ENCODE measurements at places on chromosomes 4 and X.
A peak's percentile ranks its signal among the peaks of the same experiment; 100 is the strongest.

DNA sequence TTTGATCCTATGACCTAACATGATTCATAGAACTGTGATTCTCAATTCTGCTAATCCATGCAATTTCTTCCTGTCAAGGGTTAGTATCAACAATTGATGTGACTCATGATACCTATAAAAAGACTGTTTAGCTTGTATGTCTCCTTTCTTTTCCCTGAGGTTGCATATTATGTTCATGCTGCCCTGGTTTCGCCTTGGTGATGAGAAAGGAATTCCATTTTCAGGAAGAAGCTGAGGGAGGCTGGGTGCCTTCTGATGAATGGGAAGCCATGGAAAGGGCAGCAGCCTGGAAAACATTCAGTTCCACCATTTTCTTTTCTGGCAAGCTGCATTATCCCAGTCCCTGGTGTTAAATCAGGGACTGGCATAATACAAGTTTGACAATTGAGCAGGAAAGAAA lies 976.5 kb downstream of the RPA4 start:
- no peak for DNase-seq

DNA sequence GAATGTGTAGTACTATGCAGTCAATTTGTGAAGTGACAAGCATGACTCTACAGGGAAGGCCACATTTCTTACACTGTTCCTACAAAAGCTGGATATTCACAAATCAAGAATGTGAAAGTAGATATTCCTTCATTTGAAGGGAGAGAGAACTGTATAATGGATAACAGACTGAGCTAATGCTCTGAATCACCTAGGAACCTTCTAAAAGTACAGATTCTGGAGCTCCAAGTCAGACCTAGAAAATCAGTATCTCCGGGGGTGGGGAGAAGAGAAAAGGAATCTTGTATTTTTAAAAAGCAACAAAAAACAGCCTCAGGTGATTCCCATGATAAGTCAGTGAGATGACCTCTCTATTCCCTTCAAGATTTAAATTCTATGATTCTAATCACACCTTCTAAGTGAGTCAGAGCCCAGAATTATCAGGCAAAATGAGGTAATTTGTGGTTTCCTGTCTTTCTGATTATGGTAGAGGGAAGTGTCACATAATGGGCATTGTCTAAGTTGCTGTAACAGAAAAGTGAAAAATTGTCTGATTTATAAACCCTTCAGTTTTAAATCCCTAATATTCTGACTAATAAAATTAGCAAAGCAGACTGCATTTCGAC lies 80.9 kb downstream of the IL21 start:
- DNase-seq = no peak

DNA sequence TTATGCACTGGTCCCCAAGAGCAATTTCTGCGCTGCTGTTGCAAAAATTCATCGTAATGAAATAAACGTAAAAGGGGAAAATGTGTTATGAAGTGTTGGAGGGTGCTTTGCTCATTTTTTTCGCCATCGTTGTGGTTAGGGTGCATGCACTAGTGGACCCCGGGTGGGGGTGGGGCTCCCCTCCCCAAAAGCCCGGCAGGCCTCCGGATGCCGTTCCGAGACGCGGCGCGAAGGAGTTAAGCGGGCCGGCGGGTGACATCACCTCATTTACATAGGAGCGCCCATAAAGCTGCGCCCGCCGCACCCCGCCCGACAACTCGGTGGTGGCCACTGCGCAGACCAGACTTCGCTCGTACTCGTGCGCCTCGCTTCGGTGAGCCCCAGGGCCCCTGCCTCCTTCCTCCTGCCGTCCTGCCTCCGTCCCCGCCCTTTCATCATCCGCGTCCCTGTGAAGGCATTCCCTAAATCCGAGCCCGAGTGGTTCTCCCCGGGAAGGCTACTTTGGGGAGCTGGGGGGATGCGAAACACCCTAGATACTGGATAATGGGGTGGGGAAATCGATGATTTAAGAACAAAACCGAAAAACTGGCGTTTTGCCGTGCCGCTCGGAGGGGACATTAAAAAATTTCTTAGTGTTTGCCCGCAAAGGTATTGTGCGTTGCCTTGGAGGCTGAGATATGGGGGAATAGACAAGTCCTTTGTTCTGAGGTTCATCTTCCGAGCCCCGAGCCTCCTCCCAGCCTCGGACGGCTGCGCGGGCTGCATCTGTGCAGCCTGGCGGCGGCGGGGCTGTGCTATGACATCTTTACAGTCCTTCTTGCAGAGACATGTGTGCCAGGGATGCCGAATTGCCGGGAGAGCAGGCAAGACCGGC lies at the start of gene TMSB4X:
TSS of gene TMSB4X (plus strand) at position 315 of the 874 bp plus-strand sequence.
- peak; percentile 84 for DNase-seq

- DNase-seq = no peak
Measured at GRCh38 chrX:97332963-97333362, 449.3 kb downstream of the RPA4 start.

DNA sequence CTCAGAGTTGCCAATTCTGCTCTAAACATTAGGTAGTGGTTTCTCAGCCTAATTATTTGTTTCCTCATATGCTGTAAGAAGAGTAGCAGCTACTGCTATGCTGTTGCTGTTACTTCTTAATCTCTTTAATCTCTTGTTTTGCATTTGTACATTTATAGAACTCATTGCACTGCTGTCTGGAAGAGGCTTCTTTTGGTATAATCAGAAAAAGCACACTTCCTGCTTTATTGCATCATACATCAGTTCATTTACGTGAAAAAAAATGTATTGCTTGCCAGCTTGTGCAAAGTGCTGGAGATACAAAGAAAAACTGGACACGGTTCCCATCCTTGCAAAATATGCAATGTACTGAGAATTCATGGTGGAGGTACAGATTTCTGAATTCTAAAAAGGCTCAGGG lies 332.0 kb downstream of the GRXCR1 start:
- DNase-seq = no peak

- no peak for DNase-seq
Measured at GRCh38 chrX:20350596-20350995, 83.9 kb upstream of the RPS6KA3 start.

DNA sequence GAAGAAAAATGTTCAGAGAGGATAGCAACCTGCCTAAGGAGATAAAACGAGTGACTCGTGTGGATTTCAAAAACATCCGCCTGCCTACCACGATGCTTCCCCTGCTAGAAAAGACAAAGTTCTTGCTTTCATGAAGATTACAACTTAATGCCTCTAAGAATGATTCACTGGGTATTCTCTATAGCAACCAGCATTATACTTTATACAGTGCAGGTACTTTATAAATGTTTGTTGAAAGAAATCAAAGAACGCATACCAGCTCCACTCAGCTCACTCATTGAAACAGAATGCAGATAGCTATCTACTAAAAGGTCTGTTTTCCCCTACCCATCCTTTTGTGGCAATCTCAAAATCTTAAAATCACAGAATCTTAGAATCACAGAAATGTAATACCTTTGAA lies 33.7 kb downstream of the GASK1B start:
- no peak for DNase-seq

DNA sequence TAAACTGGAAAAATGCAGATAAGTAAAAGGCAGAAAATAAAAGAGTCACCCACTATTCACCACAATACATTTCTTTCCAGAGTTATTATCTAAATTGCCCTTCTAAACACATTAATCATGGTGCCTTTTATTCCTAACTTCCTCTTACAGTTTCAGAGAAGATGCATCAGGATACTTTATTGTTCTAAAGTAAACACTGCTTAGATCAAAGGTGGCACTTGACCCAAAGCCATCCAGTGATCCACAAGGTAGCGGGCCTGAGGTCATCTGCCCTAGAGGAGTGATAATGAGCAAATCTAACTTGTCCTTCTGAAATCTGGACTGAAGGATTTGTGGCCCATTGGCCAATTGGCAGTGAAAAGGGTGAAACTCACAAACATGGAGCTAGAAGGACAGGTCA lies 12.0 kb upstream of the TMEM154 start:
- DNase-seq = no peak

DNA sequence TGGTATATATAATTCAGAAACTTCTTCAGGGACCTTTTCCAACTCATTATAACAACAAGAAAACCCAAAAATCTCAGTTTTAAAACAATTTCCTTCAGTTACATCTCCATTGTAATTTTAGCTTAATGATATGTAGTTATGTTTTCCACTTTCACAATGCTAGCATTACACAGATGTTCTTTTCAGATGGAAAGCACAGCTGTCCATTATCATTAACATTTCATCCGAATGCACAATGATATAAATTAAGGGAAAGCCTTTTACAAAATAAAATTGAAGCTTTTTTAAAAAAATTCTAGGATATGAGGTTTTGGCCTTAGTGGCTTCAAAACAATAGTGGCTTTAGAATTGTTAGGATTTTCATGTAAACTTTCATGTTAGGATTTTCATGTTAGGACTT lies 389.2 kb downstream of the ADAM29 start:
- no peak for DNase-seq

DNA sequence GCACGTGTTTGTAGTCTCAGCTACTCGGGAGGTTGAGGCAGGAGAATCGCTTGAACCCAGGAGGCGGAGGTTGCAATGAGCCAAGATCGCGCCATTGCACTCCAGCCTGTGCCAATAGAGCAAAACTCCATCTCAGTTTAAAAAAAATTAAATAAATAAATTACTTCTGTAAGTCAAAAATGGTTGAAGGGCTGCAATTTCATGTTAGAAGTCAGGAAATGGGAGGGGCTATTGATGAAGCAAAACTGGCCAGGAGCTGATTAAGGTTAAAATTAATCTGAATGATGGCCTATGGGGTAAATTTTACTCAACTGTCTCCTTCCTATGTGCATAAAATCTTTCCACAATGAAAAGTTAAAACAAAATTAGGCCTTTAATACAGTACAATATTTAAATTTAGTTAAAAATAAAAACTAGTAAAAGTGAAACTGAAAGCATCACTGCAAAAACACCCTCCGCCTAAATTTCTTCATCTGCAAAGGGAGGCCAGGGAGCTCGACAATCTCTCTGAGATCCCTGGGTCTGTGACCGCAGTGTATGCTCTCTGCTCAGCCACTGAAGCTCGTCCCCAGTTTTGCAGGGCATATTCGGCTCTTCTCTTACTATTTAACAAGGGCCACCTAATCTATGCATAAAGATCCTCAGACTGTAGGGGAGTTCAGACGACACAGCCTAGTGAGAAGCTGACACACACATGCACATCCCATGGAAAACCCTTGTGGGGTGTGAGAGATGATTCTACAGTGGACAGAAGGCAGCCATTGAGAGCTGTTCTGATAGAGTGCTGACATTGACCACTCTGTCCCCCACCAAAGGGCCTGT lies 57.2 kb downstream of the IRF2 start:
- peak; percentile 54 for DNase-seq

DNA sequence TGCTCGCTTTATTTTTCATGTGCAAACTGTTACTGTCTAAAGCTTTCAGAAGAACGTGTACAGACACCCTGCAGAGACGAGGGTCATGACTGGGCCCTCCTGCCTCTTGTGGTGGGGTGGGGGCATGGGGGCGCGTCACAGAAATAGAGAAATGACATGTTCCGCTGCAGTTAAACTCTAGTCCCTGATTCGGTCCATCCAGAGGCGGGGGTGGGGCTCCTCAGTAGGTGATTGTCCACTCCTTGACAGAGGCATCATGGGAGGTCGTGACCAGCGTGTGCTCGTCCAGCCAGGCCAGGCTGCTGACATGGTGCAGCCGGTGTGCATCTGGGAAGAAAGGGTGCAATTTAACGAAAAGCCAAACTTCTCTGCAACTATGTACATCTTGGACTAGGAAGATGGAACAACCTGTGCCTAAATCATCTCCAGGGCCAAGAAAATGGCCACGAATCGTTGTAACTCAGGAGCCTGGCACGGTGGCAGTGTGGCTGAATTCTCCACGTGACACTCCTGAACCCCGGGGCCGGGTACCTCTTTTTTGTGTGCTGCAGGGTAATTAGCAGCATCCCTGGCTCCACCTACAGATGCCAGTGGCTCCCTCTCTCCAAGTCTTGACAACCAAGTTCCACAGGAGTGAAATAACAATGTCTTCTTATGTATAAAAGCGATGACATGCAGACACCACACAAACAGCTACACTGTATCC lies 41.3 kb downstream of the WDR1 start:
- DNase-seq = no peak

DNA sequence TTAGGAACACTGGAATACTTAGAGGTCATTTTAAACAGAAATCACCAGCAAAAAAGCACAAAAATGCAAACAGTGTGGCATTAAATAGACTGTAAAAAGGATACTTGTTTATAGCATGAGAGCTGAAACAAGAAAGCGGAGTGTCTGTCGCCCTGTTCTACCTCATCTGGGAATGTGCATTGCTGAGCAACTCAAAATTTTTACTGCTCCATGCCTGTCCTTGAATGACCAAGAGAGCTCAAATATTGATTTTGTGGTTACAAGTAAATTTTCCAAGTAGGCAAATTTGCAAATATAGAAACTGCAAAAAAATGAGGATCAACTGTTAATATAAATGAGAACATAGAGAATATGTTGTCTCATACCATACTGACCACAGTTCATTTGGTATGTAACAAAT lies 25.5 kb downstream of the AP1AR start:
- DNase-seq = no peak

DNA sequence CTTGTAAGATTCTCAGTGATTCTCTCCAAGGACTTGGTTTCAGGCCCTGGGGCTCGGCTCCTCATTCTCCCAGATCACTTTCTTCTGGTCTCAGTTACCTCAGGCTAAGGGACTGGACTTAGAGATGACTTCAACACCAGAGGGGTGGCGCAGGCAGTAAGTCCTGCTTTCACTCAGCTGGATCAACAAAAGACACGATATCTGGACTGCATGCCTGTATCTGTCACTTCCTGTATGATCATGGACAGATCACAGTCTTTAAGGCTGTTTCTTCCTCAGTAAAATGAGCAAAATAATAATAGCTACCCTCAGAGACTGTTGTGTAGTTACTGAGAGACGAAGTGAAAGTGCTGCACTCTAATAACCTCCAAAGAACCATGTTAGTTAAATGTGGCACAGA lies 19.5 kb upstream of the CXCR3 start:
- DNase-seq = no peak

GRCh38 chrX:2676794-2677675 lies 14.1 kb upstream of the CD99 start:
- no peak for DNase-seq

GRCh38 chrX:51459125-51459524 lies 37.3 kb downstream of the NUDT11 start:
- no peak for DNase-seq

GRCh38 chrX:40778861-40779575 lies 43.7 kb upstream of the MED14 start:
- no peak for DNase-seq

- DNase-seq = peak; percentile 3
Measured at GRCh38 chr4:82561786-82562563, at the start of gene TMEM150C. TSS of gene TMEM150C (minus strand) at chr4:82561988. CDS start at chr4:82504657, 57,331 bp downstream.

DNA sequence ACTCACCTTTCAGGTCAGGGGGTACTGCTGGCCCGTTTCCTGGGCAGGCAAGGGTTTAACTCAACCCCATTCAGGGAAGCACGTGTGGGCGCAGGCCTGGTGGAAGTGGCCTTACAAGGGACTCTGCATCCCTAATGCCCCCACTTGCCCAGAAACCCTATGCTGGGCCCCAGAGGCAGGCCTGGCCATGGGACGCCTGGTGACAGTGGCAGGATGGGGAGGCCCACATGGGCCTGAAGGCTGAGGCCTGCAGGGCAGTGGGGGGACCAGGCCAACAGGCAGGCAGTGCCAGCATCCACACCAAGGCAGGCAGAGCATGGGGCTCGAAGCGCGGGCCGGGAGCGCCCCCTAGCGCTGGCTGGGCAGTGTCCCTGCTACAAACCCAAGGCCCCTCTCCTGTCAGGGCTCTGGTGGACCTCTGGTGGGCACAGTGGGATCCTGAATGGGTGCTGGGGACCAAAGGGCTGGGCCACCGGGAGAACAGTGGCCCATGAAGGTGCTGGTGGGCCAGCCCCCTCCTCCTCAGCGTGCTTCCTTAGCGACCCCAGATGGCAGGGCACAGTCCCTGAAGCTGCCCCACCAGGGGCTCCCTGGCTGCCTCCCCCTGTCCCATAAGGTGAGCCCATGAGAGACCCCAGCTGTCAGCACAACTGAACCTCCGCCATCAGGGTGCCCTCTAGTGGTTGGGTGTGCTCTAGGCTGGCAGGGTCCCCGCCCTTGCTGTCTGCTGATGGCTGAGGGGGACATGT lies 16.8 kb downstream of the FGFR3 start:
- peak; percentile 82 for DNase-seq

Measured in activated CD4-positive, alpha-beta T cell treated with anti-CD3 and anti-CD28 coated beads, Interleukin-2, amount 50 U/mL, for 48 hours (primary cell).